ENCODE measurements at places on chromosomes 7 and 10.

- DNase-seq: no peak
Observed at GRCh38 chr7:39838326-39838725, 111.7 kb upstream of the CDK13 start.

DNA sequence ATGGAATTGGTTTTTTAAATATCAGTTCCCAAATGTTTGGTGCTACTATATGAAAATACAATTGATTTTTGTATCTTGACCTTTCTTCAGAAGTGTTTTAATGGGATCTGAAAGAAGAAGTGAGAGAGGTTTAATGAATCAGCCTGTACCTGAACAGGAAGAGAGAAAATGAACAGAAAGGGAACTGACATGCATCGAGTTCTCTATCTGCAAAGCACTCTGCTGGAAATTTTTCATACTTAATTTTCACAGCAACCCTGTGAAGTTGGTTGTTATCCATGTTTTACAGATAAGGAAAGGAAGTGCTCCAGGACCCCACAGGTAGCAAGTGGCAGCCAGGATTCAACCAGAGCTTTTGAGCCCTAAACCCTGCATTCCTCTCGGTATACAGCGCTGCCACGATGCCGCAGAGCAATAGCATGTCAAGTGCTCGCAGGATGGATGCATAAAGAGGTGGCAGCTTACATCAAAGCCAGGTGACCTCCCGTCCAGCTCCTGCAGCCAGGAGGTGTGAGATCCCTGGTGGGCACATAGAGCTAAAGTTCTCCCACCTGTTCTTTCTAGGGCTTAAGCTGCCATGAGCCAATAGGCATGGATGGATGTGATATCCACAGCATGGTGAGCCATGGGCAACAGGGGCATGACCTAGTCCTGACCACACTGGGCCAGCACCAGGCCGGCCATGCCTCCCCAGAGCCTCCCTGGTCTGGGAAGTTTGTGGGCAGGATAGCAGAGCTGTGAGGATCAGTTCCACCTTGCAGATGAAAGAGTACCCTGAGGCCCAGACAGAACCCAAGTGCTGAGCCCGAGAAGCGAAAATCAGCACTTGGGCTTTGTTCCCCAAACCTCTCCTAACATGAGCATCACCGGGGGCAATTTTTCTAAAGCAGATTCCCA, 57.2 kb downstream of the CALML3 start:
- DNase-seq: no peak

GRCh38 chr7:28487487-28487886, 75.2 kb downstream of the CREB5 start:
- no peak for DNase-seq

DNA sequence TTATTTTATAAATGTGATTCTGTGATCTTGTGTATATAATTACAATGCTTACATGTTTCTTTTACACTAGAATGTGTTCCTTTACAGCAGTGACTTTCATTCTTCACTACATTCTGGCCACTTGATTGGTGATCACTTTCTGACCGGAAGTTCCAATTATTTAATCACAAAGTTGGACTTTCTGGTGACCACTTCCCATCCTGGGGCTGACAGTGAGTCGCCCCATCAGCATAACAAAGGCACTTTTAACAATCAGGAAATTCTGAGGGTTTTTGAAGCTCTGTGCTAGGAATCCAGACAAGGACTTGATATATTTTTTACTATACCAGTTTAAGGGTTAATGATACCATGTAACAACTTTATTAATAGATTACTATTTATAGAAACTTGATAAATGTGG, 282.3 kb upstream of the KAT6B start:
- DNase-seq: no peak

DNA sequence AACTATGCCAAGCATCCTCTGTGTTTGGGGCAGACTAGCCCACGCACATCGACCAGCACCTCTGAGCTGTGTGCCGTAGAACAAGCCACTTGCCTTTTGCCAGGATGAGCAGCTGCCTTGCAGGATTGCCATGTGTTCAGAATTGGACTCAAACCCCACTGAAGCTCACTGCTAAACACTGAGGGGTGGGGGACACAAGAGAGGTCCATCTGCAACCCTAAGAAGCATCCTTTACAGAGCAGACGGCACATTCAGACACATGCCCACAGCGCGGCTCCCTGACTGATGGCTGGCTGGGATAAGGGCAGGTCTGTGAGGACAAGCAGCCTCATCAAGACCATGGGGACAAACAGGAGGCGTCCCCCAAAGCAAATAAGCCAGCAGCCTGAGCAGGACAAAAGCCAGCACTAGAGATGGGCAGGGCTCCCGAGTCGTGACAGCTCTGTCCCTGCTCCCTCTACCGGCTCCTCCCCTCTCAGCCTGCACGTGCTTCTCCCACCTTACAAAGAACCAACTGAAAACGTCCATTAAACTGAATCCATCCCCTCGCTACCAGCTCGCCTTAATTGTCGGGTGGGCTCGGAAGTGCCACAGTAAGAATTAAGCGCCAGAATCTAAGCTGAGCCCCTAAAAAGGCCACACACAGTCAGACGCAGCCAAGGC, 114.2 kb downstream of the PRKAG2 start:
- DNase-seq: no peak

- DNase-seq: no peak
Observed at GRCh38 chr7:144853542-144853941, 17.7 kb upstream of the TPK1 start.

DNA sequence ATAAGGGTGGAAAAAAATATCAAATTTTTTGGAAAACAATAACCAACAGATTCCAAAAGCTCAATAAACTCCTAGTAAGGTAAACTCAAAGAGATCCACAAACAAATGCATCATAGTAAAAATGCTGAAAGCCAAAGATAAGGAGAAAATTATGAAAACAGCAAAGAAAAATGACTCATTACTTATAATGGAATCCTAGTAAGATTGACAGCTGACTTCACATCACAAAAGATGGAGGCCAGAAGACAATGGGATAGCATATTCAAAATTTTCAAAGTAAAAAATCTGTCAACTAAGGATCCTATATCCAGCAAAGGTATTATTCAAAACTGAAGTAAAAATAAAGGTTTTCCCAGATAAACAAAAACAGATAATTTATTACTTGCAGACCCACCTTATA, 183.4 kb upstream of the VIPR2 start:
- no peak for DNase-seq

DNA sequence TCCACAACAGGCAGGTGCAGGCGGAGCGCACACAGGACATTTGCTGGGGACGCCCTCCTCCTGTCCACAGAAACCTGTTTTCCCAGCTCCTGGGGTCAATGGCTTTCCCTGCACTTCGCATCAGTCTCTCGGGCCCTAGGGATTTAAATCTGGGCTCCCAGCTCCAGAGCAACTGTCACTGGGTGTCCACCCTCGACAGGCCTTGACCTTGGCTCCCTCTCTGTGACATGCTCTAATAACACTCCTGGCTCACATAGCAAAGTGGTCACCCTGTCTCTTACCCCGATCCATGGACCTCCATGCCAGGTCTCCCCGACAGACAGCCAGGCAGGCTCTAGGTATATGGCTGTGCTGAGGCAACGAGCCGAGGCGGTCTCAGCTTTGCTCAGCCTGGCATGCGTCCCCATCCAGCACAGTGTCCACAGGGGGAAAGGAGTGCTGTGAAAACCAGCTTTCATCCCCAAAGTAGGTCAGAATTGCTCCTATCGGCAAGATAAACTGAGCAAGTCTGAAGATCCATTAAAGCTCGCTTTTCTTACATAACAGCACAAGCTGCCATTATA, 195.6 kb downstream of the TNS3 start:
- no peak for DNase-seq

GRCh38 chr7:11896663-11897062, 64.7 kb upstream of the THSD7A start:
- no peak for DNase-seq

GRCh38 chr7:103501206-103501605, 55.2 kb upstream of the SLC26A5 start:
- DNase-seq: no peak

DNA sequence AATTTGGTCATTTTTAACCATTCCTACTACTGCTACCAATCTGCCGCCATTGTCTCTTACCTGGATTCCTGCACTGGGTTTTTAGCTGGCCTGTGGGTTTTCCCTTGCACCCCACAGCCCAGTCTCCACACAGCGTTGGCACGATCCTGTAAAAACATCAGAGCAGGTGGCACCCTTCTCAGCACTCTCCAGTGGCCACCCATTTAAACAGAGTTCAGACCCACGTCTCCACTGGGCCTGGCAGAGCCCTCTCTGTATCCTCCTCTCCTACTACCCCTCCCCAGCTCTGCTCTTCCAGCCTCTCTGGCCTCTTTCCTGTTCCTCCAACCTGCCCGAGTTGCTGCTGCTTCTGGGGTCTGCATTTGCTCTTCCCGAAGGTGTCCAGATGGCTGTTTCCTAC, 259.4 kb downstream of the SDK1 start:
- no peak for DNase-seq

- no peak for DNase-seq
Observed at GRCh38 chr7:52540041-52540440, 495.4 kb upstream of the POM121L12 start.

DNA sequence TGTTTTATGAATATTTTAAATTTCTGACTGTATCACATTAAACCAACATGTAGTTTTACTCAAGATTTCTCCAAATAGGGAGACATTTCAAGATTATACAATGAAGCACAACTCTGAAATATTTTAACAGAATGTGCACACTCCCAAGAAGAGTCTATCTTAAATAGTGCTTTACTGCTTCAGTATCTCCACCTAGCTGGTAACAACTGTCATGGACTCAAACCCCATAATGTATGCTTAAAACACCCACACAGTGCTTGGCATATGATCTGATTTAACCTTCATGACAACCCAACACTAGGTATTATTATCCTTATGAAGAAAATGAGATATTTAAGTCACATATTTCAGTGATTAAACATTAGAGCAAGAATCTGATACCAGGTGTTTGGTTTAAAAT, 45.9 kb downstream of the ASZ1 start:
- peak; percentile 14 for DNase-seq

DNA sequence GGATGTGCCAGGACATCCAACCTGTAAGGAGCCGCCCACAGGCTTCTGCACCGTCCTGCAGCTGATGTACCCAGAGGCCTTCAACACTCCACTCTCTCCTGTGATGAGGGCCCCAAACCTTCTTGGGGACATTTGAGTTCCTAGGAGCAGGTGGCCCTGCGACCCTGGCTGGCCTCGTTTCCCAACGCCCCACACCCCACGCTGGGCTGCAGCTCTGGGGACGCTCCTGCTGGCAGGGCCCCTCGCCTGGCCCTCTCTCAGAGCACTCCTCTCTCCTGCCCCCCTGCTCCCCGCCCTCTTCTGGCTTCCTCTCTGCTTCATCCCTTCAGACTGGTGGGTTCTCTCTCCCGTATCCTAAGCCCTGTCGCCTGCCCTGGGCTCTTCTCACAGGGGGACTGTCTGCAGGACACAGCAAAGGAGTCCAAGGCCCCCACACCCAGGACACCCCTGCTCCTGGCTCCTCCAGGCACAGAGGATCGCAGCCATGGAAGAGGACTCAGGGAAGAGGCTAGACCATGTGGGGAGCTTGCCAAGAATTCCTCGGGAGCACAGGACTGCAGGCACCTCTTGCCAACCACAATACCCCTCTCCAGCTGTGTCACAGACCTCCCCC, 541.4 kb downstream of the TCERG1L start:
- DNase-seq: no peak

DNA sequence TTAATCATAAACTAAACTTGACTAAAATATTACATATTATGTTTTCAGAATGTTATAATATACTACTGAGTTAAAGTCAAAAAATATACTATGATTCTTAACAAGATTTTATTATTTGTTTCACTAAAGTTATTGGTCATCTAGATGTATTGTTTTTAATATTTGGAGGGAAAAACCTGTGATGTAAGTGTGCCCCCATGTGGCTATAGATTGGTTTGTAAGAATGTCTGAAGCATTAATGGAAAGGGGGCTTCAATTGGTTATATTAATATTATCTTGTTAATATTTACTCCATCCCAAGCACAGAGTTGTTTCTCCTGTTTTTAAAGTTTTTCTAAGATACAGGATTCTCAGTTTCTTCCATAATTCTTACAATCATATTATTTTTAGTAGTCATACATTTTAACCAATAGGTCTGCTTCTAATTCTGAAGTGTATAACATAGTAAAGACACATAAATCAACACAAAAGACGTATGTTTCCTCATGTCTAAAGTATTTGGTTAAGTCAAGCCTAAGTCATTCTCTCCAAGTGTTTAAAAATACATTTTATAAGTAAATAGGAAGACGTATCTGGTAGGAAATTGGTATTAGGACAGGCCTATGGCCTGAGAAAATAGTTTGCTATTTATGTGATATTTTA, 58.0 kb downstream of the GNAT3 start:
- DNase-seq: peak; percentile 40

DNA sequence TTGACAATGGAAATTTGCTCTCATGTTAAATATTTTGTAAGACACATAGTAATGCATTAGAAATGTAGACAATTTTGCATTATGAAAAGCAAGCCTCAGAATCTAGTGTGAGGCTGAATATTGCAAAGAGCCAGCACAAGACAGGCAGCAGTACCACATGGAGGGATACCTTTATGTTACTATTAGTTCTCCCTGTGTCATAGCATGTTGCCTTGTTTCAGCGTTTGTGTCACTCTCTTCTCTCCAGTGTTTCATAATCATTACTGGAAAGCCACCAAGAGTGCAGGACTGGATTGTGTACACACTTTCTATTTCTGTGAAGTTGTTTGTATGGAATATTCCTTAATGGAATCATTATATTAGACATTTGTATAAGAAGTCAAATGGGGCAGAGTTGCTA, 8.5 kb downstream of the AHR start:
- DNase-seq: no peak

GRCh38 chr7:156192921-156193320, 380.7 kb upstream of the SHH start:
- peak; percentile 37 for DNase-seq

DNA sequence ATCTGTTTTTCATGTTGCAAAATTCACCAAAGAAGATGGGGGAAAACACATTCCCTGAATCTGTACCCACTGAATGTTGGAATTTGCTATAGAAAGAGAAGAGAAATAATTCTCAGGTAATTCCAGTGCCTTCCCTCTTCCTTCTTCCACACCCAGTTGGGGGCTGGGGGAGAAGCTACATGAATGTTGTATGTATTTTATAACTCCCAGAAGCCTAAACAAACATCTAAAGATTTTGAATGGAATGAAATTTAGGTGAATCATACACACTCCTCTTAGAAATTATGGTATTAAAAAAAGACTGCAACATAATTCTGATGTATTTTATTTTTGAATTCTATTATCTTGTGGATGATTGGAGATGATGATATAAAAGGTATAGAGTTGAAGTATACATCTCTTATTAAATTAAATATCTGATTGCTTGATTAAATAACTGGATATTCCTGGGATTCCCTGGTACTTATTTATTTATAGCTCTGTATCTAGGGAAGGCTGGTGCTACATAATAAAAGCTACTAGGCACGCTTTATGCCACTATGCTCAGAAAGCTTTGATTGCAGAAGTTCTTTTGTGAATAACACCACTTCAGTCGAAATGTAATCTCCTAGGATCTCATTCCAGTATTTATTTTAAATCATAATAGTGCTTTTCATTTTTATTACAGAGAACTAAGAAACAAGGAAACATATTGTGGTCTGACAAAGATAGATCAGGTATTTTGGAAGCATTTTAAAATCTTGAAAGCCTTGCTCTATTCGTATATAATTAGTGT, 98.5 kb downstream of the MCU start:
- no peak for DNase-seq
